ENCODE measurements at places on chromosomes 3 and 15.

- no peak for DNase-seq
Measured at GRCh38 chr3:121883507-121883906, 10.7 kb upstream of the SLC15A2 start.

DNA sequence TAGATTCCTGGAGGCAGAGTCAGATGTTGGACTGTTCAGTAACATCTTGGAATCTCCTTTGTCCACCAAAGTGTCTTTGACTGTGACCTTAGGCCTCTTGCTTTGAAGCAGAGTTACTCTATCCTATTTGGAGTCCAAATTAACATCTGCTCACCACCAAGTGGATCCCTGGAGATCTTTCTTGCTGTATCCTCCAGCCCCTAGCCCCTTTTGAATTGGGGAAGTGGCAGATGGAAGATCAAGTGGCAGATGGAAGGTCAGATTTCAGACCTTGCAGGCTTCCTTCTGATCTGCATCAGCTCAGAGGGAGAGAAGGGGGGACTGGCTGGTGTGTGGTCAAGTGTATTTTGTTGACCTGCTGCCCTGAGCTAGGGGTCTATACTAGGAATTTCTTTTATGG lies 125.0 kb upstream of the ROPN1 start:
- DNase-seq: no peak

DNA sequence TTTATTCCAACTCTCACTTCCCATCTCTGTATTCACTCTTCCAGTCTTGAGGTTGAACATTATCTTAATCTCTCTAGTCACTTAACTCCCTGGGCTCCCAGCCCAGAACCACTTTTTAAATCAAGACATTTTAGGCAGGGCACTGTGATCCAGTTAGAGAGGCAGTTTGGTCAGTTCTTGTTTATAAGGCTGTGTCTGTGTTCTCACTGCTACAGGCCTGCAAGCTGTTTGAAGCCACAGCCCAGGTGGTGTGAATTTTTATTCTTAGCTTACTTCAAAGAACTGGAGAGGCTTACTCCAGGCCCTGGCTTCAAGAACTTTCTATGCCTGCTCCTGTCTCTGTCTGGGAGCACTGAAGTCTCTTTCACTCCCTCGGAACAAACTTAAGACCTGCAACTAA lies 906.1 kb downstream of the CADM2 start:
- DNase-seq: no peak

- no peak for DNase-seq
Measured at GRCh38 chr3:52437326-52438103, 7.4 kb downstream of the SEMA3G start.

GRCh38 chr3:194879991-194880939 lies 194.6 kb downstream of the FAM43A start:
- DNase-seq: no peak

DNA sequence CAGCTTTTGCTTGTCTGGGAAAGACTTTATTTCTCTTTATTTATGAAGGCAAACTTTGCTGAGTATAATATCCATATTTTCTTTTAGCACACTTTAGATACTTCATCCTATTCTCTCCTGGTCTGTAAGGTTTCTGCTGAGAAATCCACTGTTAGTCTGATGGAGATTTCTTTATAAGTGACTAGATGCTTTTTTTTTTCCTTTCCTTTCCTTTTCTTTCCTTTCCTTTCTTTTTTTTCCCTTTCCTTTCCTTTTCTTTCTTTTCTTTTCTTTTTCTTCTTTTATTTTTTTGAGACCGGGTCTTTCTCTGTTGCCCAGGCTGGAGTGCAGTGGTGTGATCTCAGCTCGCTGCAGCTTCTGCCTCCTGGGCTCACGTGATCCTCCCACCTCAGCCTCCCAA lies 38.4 kb downstream of the TOPAZ1 start:
- DNase-seq: no peak

GRCh38 chr3:181892848-181893247 lies 181.1 kb downstream of the SOX2 start:
- no peak for DNase-seq

Data from hematopoietic multipotent progenitor cell treated with erythropoietin and hydrocortisone succinate and interleukin-3 and kit ligand, for 15 days (in vitro differentiated cells).